CD4-positive, alpha-beta T cell treated with Interleukin-1 beta for 1 hour (primary cell): ENCODE measurements at places on chromosomes 2 and 18.

DNA sequence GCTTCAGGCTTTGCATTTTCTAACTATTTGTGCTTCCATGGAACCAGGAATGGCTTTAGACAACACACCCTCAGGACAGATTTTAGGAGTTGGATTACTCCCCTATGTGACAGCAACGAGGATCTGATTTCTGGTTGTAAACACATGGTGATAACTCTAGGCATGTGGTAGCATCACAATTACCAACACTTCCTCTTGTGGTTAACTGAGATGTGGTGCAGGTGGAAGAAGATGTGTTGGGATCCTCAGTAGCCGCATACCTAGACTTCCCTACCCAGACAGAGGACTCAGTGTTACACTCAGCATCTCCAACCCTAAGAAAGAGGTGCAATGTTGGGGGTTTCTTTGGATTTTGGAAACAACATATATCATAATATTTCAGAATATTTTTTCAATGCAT lies 234.8 kb downstream of the DOK6 start:
- DNase-seq = no peak

DNA sequence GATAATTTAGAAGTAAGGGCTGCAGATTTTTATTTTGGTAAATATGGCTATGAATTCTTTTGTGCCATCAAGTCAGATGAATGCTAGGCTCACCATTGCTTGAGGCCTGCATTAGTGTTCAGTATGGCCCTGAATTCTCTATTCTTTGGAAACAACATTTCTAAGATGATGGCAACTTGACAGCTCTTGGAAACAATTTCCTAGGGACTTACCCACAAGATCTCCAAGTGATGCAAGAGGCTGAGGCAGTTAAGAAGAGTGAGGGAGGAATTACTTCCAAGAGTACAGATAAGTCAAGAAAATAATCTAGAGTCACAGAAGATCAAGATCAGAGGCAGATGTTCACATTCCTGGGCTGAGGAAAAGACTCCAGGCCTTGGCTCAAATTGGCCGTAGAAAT lies 129.1 kb downstream of the NRP2 start:
- no peak for DNase-seq

DNA sequence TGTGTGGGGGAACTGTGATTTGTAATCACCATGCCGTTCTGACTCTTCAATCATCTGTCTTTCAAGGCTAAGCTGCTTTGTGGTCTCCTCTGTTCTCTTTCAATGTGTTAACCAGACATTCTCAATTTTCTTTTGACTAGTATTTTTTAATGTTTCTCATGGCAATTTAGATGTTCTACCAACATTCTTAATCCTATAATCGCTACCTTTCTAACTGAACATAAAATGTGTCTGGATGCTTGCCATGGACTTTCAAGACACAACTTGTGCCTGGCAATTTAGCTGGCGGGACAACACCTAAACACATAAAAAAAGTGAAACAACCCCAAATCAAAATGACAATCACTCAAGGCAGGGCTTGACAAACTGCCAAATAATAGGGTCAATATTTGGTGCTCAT lies 135.0 kb upstream of the ACKR3 start:
- DNase-seq = no peak

- no peak for DNase-seq
Observed at GRCh38 chr18:25250474-25250851, 101.5 kb downstream of the ZNF521 start.

GRCh38 chr2:31110431-31110830 lies 27.8 kb downstream of the GALNT14 start:
- no peak for DNase-seq

GRCh38 chr2:55157474-55157884 lies 74.6 kb downstream of the CLHC1 start:
- DNase-seq = no peak

DNA sequence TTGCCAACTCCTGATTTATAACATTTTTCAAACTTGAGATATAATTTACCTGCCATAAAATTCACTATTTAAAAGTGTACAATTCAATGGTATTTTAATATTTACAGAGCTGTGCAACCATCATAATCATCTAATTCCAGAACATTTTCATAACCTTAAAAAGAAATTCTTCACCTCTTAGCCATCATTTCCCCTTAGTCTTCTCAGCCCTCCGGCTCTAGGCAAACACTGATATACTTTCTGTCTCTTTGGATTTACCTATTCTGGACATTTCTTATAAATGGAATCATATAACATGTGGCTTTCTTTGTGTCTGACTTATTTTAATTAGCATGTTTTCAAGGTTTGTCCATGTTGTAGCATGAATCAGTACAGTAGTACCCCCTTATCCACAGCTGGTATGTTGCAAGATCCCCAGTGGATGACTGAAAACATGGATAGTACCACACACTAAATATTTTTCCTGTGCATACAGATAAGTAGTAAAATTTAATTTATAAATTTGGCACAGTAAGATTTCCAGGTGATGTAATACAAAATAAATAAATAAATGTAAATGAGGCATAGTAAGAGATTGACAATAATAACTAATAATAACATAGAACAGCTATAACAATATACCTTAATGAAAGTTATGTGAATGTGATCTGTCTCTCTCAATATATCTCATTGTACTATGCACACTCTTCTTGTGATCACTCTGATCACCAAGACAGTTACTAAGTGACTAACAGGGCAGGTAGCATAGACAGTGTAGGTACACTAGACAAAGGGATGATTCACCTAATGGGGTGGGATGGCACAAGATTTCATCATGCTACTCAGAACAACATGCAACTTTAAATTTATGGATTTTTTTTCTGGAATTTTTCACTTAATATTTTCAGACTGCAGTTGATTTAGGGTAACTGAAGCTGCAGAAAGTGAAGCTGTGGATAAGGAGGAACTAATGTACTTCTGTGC lies 73.1 kb downstream of the RAB3GAP1 start:
- DNase-seq = no peak

- no peak for DNase-seq
Observed at GRCh38 chr2:114754907-114755563, 312.6 kb downstream of the DPP10 start.

DNA sequence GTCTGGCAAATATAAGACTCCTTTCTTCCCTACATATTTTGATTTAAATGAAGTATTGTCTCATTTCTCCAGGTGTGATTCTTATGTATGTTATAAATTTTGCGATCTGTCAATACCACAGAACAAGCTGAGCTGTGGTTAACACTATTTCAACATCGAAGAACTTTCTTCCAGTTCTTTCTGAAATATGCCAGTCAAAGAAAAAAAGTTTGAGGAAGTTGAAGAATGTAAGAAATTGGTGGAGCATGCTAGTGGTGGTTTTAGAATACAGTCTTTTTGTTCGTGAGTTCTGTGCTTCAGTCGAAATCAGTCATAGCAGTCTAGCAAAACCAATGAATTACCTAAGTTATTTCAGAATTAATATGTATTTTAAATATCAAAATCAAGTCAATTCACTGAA lies 8.6 kb upstream of the COBLL1 start:
- DNase-seq = no peak

DNA sequence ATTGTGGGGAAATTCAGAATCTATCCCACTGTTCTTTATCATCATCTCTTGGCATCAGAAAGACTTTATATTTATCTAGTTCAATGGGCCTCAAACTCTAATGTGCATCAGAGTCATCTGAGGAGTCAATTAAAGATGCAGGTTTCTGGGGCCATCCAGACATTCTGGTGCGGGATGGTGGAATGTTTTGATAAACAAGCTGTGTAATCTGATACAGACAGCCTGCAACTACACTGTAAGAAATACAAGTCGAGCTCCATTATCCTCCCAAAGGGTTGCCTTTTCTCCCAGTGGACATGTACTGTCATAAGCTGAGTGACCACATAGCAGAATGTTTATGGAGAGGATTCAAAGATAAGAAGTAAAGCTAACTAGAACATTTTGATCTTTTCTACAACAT lies 515.3 kb upstream of the DCC start:
- DNase-seq = no peak

- DNase-seq = no peak
Observed at GRCh38 chr2:43454791-43455190, 141.0 kb downstream of the THADA start.

GRCh38 chr18:27778441-27778840 lies 398.5 kb downstream of the CDH2 start:
- DNase-seq = no peak

DNA sequence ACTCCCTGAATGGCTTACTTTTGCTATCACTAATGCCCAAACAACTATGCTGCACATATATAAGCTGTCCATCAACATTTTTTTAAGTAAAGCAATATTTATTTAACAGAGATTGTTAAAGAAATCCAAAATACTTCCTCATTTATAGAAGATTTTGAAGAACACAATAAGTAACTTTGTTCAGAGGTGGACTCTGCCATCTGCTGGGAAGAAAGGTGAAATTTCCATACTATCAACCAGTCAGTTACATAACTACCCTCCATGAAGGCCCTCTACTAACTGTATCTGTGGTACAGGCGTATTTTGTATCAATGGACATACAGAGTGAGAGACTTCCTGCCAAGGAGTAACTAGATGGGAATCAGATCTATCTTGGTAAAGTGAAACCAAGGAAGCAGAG lies 106.0 kb downstream of the DTNB start:
- peak; percentile 24 for DNase-seq

DNA sequence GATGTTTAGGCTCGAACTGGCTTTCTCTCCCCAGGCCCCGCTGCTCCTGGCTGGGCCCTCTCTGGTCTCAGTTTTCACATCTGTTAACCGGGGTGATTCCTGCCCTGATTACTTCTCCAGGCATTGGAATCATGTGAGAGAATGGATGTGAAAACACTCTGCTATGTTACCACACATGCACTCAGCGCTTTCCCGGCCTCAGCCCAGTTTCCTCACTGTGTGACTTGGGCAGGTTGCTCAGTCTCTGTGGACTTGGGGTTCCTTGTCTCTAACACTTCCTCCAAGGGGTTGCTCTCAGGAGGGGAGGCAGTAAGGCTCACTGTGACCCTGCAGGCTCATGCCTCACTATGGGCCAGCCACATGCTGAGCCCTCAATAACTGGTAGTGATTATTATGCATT lies 230.4 kb upstream of the HS6ST1 start:
- DNase-seq = no peak

DNA sequence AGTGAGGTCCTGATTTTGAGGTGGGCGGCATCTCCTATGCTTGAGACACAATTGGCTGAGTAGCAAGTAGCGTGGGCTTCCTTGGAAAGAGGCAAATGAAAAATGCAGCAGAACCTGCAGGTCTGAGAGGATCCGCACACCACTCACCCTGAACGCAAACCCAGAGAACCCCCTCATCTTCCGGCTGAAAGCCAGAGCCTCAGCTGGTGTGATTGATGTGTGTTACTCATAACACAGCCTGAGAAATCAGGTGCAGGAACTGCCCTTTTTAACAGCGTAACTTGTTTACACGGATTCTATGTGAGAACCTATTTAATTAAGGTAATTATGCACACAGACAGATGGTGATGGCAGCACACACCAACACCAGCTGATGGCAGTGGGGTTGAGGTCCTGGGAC lies 123.4 kb downstream of the MRO start:
- DNase-seq = no peak

DNA sequence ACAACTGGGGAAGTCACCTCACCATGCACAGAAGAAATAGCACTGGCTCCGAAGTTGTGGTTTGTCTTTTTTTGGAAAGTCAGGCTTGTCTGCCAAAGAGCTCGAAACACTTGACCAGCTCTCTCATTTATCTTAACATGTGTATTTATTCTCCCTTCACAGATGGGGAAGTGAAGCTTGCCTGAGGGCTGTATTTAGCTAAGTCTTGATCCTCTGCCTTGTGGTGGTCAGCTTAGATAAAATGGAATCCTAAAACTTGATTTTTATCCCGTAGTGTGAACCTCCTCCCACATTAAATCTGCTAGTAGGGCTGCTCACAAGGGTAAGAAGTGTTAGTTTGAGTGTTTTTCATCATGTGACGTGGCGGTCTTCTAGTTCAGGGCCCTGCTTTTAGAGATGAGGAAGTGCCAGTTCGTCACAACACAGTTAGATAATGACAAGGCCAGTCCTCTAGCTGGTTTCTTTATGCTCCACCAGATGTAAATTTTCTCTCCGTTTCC lies 89.7 kb downstream of the TMEM247 start:
- DNase-seq = peak; percentile 50

GRCh38 chr2:180325416-180326120 lies 318.5 kb upstream of the CWC22 start:
- DNase-seq = no peak

DNA sequence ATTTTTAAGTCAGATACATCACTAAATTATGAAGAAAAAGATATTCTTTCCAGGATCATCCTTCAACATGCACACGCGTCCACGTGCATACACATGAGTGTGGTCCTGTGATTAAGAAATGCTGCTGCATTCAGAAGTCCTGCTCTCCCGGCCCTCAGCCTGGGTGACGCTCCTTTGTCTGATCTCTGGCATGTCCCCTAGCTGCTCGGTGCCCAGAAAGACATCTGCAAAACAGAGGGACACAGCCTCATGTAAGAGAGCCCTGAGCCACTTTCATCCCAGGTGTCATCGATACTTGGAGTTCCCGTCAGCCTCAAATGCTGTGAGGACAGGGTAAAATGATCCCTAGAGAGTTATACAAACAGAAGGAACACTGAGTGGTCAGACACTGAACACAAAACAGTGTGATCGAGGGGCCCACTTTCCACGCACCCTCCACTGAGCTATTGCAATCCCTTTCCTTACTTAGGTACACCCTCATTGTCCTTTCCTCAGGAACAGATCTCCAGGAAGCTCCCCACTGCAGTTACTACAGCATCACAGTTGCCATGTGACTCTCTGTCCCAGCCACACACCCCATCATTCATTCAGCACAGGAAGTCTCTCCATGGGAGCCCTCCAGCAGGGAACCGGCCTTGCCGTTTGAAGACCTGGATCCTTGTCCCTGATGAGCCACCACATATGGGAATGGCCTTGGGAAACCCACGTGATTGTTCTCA lies 32.1 kb downstream of the CRACDL start:
- no peak for DNase-seq

DNA sequence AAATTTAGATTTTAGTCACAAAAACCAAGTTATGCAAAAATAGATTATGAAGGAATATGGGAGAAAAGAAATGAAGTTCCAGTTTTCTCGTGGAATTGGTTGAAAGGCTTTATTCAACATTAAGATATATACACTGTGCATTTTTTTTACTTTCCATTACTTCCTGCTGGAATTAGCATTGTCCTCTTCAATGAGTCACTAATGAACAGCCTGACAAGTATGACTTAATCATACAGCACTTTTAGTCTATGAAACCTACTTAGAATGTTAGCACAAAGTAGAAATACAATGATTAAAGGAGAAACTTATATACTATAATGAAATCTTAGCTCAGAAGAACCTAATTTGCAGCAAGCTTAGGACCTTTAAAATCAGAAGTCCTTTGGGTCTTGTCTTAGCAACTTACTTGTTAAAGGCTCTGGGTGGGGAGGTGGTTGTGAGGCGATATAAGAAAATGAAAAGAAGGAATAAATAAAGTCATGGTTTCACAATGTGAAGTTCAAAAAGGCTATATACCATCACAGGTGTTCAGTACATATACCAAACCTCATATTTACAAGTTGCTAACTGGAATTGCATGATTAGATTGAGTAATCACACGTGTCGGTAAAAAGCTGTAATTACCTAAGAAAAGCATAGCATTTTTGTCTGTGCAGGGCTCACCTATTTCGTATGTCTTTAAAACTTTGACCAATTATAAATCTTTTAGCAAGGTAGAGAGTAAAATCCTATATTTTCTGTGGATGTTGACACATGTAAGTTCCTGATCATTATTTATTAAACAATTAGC lies 236.8 kb downstream of the CAMKMT start:
- no peak for DNase-seq

GRCh38 chr18:23926571-23926970 lies 88.0 kb upstream of the TTC39C start:
- DNase-seq = no peak
